Activated naive CD8-positive, alpha-beta T cell treated with anti-CD3 and anti-CD28 coated beads, Interleukin-2, amount 10 ng/mL, durations not matched to agents 7 days and 5 days (primary cell): ENCODE measurements at places on chromosomes 16 and 17. TPM values are rescaled to one million over a fixed set of nuclear protein-coding genes. Genes with fewer than 3 reads are reported as not detected.

Gene CA7
- not detected for total RNA-seq

Gene NEUROD2
- total RNA-seq: not detected

Gene C16orf54
- 88.0 TPM for total RNA-seq

Gene SGSH
- total RNA-seq: 57.1 TPM

Gene TMEM88
- 3.7 TPM for total RNA-seq

Gene PRSS21
- 6.9 TPM for total RNA-seq

Gene KIF2B
- not detected for total RNA-seq

Gene CCL8
- total RNA-seq: not detected

Gene TMEM132E
- 0.06 TPM for total RNA-seq

Gene KRT13
- not detected for total RNA-seq

Gene TEDC2
- 17.8 TPM for total RNA-seq

Gene LGALS9C
- 5.9 TPM for total RNA-seq

Gene CDH1
- total RNA-seq: 0.58 TPM

Gene RASL10B
- total RNA-seq: 0.09 TPM

Gene NDRG4
- total RNA-seq: 4.1 TPM

Gene SOST
- total RNA-seq: not detected

Gene MYL11
- total RNA-seq: 1.7 TPM

Gene TERB1
- not detected for total RNA-seq

Gene RCVRN
- not detected for total RNA-seq

Gene C16orf92
- not detected for total RNA-seq

Gene ABCA8
- not detected for total RNA-seq

Gene COG4
- total RNA-seq: 75.3 TPM

Gene PAGR1
- 29.8 TPM for total RNA-seq

Gene CTRB2
- not detected for total RNA-seq

Gene CSH2
- total RNA-seq: not detected

Gene COPZ2
- 8.8 TPM for total RNA-seq

Gene ZG16
- not detected for total RNA-seq

Gene PRSS33
- total RNA-seq: 0.17 TPM

Gene SLC25A10
- total RNA-seq: 25.1 TPM
